ENCODE measurements at places on chromosomes 13 and 19. TPM values are rescaled to one million over a fixed set of nuclear protein-coding genes. Genes with fewer than 3 reads are reported as not detected.

ADM5 gene
- total RNA-seq: 2.4 TPM

EHD2 gene
- total RNA-seq: 0.09 TPM

ZNF430 gene
- total RNA-seq: 32.7 TPM

AKAP8 gene
- total RNA-seq: 76.9 TPM

GAS6 gene
- 1.4 TPM for total RNA-seq

PTOV1 gene
- total RNA-seq: 128 TPM

SLC17A7 gene
- not detected for total RNA-seq

SLC8A2 gene
- not detected for total RNA-seq

ZNF350 gene
- 36.6 TPM for total RNA-seq

ZSWIM9 gene
- total RNA-seq: 5.4 TPM

ZNF625 gene
- 7.9 TPM for total RNA-seq

PEX11G gene
- total RNA-seq: 0.33 TPM

CEACAM7 gene
- total RNA-seq: not detected

COMP gene
- total RNA-seq: not detected

ERFL gene
- total RNA-seq: 2.1 TPM

ZNF550 gene
- 12.1 TPM for total RNA-seq

DNA sequence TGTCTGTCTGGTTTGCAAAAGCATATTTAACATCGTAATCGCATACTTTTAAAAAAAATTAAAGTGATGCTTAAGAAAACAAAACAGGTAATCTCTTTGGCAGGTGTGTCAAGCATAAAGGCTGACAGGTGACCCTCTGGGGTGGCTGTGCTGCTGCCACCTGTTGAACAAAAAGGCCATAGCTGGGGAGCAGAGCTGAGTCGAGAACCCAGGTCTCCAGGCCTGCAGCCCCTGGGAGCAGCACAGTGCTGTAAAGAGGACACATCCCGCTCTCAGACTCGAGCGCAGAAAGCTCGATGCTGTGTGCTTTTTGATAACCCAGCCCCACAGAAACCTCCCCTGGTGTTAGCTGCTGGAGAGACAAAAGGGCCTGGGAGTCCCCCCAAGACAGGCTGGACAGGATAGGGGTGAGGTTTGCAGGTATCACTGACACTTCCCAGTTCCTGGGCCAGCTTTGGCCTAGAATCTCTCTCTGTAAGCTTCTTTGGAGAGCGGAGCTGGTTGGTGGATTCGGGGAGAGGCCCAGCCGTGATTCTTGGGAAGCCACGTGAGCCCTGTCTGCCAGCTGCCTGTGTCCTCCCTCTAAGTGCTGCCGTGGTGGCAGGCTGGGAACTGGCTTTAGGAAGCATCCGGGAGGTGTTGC lies 66.9 kb downstream of the C13orf42 start:
- DNase-seq: no peak

GRCh38 chr19:44776402-44777096 lies 1.1 kb upstream of the CBLC start:
- no peak for DNase-seq

DNA sequence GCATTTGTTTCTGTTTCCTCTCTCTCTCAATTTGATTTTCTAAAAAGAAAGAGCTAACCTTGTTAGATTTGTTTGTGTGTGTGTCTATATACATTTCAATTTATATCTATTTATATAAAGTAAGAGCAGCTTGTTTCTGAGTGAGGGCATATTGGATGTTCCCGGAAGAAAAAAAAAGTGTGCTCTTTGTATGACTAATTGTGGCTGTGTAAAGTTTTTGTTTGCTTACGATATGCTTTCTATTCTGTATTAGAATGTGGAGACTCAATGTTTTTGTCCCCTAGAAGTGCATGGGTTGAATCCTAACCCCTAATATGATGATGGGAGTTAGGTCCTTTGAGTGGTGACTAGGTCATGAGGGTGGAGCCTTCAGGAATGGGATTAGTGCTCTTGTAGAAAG lies 66.6 kb upstream of the C1QTNF9B start:
- no peak for DNase-seq

GRCh38 chr19:51600940-51601580 lies 29.1 kb downstream of the SIGLEC5 start:
- no peak for DNase-seq

GRCh38 chr13:24900507-24900906 lies 136.5 kb downstream of the RNF17 start:
- no peak for DNase-seq

DNA sequence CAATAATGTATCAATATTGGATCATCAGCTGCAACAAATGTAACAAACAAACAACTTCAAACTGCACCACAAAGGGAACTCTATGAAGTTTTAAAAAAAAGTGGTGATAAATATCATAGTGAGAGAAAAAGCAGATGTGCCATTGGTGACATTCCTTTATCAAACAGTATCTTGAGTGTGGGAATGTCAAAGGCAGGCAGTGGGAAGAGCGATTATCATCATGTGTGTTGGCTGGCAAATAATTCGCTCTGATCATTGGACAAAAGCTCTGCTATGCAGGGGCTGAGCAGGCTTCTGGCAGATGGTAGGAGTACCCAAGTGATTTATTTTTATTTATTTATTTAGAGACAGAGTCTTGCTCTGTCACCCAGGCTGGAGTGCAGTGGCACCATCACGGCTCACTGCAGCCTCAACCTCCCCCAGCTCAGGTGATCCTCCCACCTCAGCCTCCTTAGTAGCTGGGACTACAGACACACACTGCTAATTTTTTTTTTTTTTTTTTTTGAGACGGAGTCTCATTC lies 55.9 kb upstream of the RANBP3 start:
- no peak for DNase-seq

DNA sequence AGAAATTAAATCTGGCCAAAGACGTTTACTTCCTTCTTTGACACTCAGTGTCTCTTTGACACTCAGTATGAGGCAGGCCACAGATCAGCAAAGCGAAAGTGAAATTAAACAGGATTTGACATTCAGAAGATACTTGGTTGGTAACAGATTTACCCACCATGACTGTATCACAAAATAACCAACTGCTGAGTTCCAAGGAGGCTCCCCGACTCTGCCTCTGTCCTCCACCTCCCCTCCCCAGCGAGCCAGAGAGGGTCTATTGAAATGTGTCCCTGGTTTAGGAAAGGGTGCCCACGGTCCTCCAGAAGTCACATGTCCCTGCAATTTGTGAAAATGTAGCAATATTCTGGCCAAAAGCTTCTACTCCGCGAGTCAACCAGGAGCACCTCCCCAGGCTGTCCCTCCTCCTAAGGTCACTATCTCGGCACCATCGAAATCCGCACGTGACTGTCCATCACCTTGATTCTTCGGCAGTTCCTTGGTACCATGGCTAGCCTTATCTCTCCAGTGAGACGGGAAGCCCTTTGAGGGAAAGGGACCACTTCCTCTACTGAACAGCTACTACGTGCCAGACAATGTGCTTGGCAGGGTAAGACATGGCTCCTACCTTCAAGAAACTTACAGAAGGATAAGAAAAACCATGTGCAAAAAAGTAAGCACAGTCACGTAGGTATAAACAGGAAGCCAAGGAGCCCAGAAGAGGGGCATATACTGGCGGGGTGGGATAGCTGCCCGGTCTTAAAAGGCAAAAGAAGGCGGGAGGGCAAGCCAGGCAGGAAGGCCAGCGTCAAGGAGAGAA lies 1.5 kb downstream of the N4BP2L1 start:
- peak; percentile 81 for DNase-seq

DNA sequence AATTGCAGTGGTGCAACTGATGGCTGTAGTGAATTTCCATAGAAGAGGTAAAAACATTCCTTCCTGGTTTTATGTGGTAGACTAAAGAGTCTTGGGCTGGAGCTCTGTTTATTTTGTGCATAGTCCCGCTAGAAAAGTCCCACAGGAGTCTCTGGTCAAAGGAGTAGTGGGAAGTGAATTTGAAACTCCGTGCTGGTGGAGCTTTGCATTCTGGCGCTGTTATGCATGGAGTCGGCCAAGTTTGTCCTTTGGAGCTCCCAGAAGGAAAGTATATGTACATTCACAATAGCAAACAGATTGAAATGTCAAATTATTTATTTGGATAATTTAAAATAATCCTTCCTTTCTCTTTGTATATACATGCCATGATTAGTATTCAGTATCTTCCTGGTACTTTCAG lies 296.5 kb downstream of the LMO7 start:
- DNase-seq: no peak

- no peak for DNase-seq
Measured at GRCh38 chr13:109274188-109274821, 512.1 kb downstream of the IRS2 start.

- DNase-seq: no peak
Measured at GRCh38 chr19:41739361-41739760, 16.0 kb upstream of the CEACAM6 start.

GRCh38 chr13:79246578-79246949 lies 159.5 kb downstream of the RBM26 start:
- DNase-seq: peak; percentile 3

- DNase-seq: peak; percentile 67
Measured at GRCh38 chr19:2034729-2035589, 16.1 kb downstream of the MKNK2 start.

DNA sequence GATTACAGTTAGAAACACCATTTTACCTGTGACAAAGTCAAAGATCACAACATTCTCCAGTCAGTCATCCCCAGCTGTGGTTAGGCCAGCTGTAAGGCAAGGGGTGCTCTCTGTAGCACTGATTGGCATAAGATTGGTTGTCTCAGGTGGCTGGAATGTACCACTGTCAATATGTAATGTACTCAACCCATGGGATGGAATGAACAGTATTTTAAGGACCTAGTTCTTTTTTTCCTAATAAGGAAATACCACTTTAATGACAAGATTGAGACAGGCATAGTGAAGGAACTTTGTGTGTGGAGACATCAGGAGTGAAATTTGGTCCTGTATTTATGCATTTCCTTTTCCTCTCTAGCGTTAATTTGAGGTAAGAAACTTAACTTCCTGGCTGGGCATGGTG lies 310.7 kb downstream of the ITGBL1 start:
- no peak for DNase-seq

DNA sequence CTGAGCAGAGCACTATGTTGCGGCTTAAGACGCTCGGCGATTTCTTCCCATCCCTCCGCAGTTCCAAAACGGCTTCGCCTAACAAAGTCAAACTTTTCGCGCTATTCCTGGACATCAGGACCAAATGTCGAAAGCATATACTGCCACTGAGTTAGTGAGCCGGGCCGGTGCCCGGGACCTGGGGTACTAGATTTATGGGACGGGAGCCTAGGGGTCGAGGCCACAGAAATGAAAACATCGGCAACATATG lies 699 bp downstream of the RCBTB2 start:
- DNase-seq: no peak

- DNase-seq: no peak
Measured at GRCh38 chr13:111883571-111884343, 183.2 kb upstream of the SOX1 start.

- no peak for DNase-seq
Measured at GRCh38 chr19:39017026-39017425, 15.3 kb downstream of the FBXO27 start.

- DNase-seq: no peak
Measured at GRCh38 chr13:76635232-76636230, 250.7 kb downstream of the KCTD12 start.

DNA sequence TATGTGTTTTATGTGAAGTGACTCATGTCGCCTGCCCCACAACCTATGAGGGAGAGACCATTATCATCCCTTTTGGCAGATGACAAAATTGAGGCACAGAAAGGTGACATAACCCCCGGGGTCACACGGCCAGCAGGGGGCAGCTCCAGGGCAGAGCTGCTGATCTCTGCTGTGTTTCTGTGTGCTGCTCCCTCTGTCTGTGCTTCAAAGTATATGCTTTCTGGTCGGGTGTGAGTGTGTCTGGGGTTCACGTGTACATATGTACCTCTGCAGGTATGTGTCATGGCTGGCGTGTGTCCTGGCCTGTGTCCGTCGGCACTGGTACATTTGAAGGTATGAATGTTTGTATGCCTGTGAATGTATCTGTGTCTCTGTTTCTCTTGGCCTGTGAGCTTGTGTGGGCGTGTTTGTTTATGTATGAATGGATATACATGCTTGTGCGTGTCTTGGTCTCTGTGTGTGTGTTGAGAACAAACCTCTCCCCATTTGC lies 7.1 kb downstream of the LIPE start:
- DNase-seq: peak; percentile 62

DNA sequence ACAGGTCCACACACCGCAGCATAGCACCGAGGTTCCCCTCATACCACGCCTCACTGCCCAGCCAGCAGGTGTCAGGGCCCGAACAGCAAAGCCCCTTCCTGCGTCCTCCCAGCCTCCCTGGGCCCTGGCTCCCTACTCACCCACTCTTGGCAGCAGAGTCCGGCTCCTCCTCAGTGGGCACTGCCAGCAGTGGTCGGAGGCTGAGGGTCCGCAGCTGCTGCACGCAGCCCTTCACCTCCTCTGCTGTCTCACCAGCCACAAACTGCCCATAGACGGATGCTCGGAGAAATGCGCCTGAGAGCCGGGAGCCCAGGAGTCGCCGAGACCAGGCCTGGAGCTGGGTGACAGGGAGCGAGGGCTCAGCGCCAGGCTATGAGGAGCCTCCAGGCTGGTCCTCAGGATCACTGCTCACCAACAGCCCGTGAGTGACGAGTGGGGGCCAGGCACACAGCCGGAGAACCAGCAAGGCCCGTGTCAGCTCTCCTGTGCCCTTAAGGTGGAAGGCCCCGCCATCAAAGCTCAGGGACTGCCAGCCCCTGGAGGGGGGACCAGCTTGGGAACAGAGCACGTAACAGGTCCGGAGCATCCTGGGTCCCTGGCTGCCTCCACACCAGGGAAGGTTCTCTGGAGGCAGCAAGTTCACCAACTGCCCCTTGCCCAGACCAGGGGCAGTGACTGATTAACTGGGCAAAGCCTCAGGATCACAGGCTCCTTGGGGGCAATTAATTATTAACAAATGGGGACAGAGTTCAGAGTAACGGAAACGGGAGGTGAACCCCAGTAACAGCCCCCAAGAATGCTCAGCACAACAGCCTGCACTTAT lies at the start of gene PRODH2:
PRODH2 (minus strand) TSS at position 626 of the 823 bp plus-strand sequence; CDS start at position 586, 40 bp downstream.
- no peak for DNase-seq

GRCh38 chr19:14248578-14249011 lies 42.6 kb upstream of the ADGRL1 start:
- peak; percentile 36 for DNase-seq

DNA sequence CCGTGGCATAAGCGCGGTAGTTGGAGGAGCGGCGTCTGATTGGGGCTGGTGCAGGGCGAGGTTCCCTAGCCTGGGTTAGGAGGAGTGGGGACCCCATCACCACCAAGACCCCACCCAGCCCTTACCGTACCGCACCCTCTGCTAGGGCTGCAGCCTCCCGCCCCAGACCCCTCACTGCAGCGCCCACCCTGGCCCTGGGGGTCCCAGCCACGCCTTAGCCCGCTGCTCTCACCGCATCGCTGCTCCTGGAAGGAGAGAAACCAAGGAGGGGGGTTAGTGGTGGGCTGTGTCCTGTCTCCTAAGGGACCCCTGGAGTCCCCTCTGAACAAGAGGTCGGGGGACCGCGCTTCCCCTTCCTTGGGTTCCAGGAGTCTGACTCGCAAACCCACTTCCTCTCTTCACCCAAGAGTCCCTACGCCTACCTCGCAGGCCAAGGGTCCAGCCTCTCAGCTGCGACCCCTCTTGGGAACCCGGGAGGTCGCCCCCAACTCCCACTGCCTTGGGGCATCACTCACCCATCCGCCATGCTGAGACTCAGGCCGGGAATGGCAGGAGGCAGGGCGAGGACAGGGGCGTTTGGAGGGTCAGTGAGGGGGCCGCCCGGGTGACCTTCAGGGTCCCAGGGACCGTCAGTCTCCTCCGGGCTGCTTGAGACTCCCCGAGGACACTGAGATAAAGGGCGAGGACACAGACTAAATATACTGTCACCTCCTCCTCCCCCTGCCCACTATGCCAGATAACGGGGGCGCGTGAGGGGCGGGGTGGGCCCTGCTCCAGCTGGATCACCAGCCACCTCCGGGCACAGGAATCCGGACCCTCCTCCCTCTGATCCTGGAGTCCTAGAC lies at the start of gene TNNI3:
TNNI3 (minus strand) TSS at position 669 of the 845 bp plus-strand sequence; CDS start at position 526, 143 bp downstream.
- DNase-seq: no peak

Measured in natural killer cell (primary cell).